Subcutaneous adipose tissue (tissue), 4 donors: ENCODE measurements at places on chromosomes 6 and 20. TPM values are rescaled to one million over a fixed set of nuclear protein-coding genes. Genes with fewer than 3 reads are reported as not detected.

OR12D3 gene
- not detected for total RNA-seq

MDFI gene
- total RNA-seq, result 1.6 TPM

ENPP4 gene
- total RNA-seq, result 21.1 TPM

NUP43 gene
- 13.4 TPM for total RNA-seq

BANF2 gene
- total RNA-seq, result not detected

FAM83B gene
- not detected for total RNA-seq

DEFB113 gene
- total RNA-seq, result not detected

USP49 gene
- 7.8 TPM for total RNA-seq

PBOV1 gene
- total RNA-seq, result not detected

LINC00237 gene
- total RNA-seq, result not detected

NRSN1 gene
- total RNA-seq, result not detected

TREM1 gene
- total RNA-seq, result 6.8 TPM

BPIFB1 gene
- not detected for total RNA-seq

PSORS1C2 gene
- not detected for total RNA-seq

AIF1 gene
- total RNA-seq, result 30.9 TPM

ACTL10 gene
- total RNA-seq, result 0.75 TPM

MRPL18 gene
- total RNA-seq, result 35.0 TPM

RNF8 gene
- total RNA-seq, result 15.0 TPM

NKAIN4 gene
- not detected for total RNA-seq

PKIB gene
- total RNA-seq, result 3.3 TPM

TGM3 gene
- total RNA-seq, result not detected

CCHCR1 gene
- total RNA-seq, result 7.5 TPM

PRSS16 gene
- total RNA-seq, result not detected

ZBTB46 gene
- 5.7 TPM for total RNA-seq

GSTA3 gene
- total RNA-seq, result not detected

DTNBP1 gene
- total RNA-seq, result 7.7 TPM

PLEKHG1 gene
- total RNA-seq, result 39.1 TPM

LPA gene
- not detected for total RNA-seq

MOXD1 gene
- 4.8 TPM for total RNA-seq

C6orf132 gene
- total RNA-seq, result 1.9 TPM

PRRT1 gene
- total RNA-seq, result not detected

SLC35F1 gene
- total RNA-seq, result 0.17 TPM

OR2H2 gene
- total RNA-seq, result not detected

FOXA2 gene
- not detected for total RNA-seq

CLPSL2 gene
- total RNA-seq, result not detected

VWA7 gene
- total RNA-seq, result not detected

TNF gene
- total RNA-seq, result 0.82 TPM

GPR63 gene
- 0.34 TPM for total RNA-seq

SIRPD gene
- total RNA-seq, result not detected

COL9A3 gene
- total RNA-seq, result 0.22 TPM

KATNA1 gene
- total RNA-seq, result 25.4 TPM

TBX18 gene
- 28.2 TPM for total RNA-seq
